Dermis blood vessel endothelial cell (primary cell): ENCODE measurements at places on chromosomes 2 and 18. TPM values are rescaled to one million over a fixed set of nuclear protein-coding genes. Genes with fewer than 3 reads are reported as not detected.

- DNase-seq = no peak
These were observed 236.3 kb upstream of the FSIP2 start for GRCh38 chr2:185502351-185502750.

GRCh38 chr2:8442833-8443486 lies 238.9 kb upstream of the ID2 start:
- DNase-seq = no peak

DNA sequence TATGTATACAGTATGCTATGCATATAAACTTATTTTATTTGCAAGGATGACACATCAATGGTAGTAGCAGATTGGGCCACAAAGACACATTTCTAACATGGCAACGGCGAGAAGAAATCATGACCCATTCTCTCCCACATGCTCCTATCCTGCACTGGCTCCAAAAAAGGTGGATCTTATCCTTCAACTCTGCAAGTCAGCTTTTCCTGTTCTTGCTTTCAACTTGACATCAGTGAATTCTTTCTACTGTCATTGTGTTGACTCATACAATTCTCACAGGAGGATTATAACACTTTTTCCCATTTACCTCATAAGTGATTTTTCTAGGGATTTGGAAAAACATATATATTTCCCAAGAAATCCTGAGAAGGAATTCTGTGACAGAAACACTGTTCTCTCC lies 53.1 kb downstream of the ACVR1 start:
- peak; percentile 65 for DNase-seq

- peak; percentile 83 for DNase-seq
These were observed 1.4 kb downstream of the PSME4 start for GRCh38 chr2:53969285-53969967.

GRCh38 chr18:24534737-24535136 lies 74.3 kb downstream of the HRH4 start:
- DNase-seq = no peak

- no peak for DNase-seq
These were observed 46.6 kb upstream of the CTLA4 start for GRCh38 chr2:203820969-203821368.

ATP6V1B1 gene
- total RNA-seq = not detected in 2 replicates

GRCh38 chr2:103773884-103774283 lies 1012.1 kb downstream of the TMEM182 start:
- DNase-seq = no peak
